ENCODE measurements at places on chromosomes 5 and 9.

GRCh38 chr9:83981126-83981871 is 694 bp downstream of the RMI1 start:
- no peak for DNase-seq

GRCh38 chr5:16502866-16503265 is 37.3 kb upstream of the ZNF622 start:
- DNase-seq = no peak

- no peak for DNase-seq
Observed at GRCh38 chr5:135553688-135554462, 18.1 kb upstream of the NEUROG1 start.

DNA sequence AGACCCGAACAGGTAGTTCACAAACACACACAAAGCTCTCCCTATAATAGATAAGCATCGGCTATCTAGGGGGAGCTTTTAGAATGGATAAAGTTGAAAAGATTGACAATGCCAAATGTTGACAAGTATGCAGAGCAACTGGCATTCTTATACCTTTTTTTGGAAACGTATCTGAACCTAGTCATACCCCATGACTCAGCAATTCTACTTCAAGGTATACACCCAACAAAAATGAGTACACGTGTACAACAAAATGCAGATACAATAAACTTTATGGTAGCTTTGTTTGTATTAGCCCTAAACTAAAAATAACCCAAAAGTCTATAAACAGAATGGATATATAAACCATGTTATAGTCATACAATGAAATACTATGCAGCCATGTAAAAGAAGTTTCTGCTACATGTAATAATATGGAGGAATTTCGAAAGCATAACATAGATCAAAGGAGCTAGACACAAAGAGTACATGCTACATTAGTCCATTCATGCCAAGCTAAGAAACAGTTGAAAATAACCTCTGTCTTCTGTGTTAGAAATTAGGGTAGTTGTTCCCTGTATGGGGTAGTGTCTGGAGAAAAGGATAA is 718.5 kb upstream of the ZNF608 start:
- no peak for DNase-seq

- DNase-seq = no peak
Observed at GRCh38 chr9:126526218-126527108, 87.3 kb upstream of the LMX1B start.

GRCh38 chr5:95619096-95619495 is 791 bp upstream of the GPR150 start:
- DNase-seq = no peak

GRCh38 chr9:136014924-136015633 is 53.9 kb upstream of the UBAC1 start:
- DNase-seq = no peak

- no peak for DNase-seq
Observed at GRCh38 chr9:89377411-89377810, 59.1 kb downstream of the SECISBP2 start.

GRCh38 chr5:8053270-8053669 is 184.3 kb downstream of the MTRR start:
- no peak for DNase-seq

- no peak for DNase-seq
Observed at GRCh38 chr9:93316726-93317494, 133.0 kb downstream of the WNK2 start.

DNA sequence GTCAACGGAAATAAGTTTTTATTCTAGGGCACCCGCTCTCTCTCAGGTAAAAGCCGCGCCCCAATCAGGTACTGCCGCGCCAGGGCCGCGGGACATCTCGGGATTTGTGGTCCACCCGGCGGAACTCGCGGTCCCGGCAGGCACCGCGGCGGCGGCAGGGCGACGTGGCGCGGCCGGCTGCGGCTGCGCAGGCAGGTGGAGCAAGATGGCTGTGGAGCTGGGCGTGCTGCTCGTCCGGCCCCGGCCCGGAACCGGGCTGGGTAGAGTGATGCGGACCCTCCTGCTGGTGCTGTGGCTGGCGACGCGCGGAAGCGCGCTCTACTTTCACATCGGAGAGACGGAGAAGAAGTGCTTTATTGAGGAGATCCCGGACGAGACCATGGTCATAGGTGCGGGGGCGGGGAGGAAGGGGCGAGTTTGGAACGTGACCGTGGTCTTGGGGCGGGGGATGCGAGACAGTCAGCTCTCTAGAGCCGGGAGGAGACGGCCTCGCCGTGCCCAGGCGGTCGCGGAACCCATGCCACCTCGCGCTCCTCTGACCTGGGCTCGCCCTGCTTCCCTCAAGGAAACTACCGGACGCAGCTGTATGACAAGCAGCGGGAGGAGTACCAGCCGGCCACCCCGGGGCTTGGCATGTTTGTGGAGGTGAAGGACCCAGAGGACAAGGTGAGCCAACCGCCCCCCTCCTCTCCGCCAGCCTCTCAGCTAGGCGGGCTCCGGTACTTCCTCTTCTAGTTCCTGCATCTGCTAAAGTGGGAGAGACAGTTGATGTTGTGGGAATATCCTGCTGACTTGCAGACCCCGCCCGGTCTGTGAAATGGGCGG is at the start of gene TMED9:
TMED9 (plus strand) TSS at position 194 of the 825 bp plus-strand sequence; CDS start at position 206, 12 bp downstream.
- peak; percentile 86 for DNase-seq

DNA sequence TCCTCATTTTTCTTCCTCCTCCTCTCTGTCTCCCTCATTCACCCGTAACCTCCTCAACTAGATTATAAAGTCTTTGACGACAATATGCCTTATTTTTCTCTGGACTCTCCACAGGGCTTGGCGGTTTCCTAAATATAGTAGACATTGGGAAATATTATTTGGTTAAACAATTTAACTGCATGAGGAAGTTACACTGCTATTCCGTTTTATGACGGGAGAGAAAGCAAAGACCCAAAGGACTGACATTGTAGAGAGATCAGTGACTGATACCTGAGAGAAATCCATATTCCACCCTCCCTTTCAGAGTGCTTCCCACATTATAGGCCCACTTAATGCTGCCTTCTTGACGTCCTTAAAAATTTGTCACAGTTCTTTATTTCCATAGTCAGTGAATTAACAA is 51.2 kb downstream of the GDA start:
- no peak for DNase-seq

DNA sequence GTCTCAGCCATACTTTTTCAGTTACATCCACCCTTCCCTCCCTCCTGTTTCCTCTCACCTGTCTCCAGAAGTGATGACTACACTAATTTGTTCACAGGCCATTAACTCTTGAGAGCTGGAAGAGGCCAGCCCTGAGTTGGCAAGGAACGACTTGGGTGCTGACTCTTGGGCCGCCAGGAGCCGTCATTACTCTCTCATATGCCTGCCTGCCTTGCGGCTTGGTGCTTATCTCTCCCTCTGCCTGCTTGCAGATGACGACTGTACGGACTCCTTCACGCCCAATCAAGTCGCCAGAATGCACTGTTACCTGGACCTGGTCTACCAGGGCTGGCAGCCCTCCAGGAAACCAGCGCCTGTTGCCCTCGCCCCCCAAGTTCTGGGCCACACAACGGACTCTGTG is 66.1 kb downstream of the PAPPA start:
- DNase-seq = no peak

- no peak for DNase-seq
Observed at GRCh38 chr9:133998915-133999595, 6.9 kb upstream of the VAV2 start.

DNA sequence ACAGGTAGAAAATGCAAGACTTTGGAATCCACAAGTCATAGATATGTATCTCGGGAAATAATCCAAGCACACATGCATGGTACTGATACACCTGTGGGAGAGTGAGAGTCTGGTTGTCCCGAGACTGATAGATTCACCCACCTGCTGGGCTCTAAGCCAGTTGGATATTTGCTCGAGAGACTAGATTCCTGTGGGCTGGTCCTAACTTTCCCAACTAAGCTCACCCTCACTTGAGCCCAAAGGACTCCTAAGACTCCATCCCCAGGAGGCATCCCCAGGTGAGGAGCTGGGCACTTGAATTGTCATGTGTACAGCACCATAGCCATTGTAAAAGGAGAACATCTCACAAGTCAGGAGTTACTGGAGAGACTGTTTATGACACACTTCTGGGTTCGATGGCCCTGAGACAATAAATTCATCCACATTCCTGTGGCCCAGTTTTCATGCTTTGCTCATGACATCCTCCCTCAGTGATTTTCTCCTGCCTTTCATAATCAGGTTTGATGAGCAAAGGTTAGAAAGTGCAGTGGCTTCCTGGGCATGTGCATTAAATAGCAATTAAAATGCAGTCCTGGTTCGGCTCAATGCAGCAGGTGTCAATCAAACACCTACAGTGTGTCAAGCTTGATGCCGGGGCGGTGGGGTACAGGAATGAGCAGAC is 18.1 kb downstream of the SLC1A1 start:
- DNase-seq = no peak

- no peak for DNase-seq
Observed at GRCh38 chr5:159220206-159220605, 10.9 kb upstream of the RNF145 start.

- no peak for DNase-seq
Observed at GRCh38 chr9:20023961-20024571, 235.2 kb upstream of the SLC24A2 start.

- no peak for DNase-seq
Observed at GRCh38 chr9:133333566-133333965, 2.4 kb downstream of the SURF6 start.

GRCh38 chr9:35397216-35397698 is 92.7 kb upstream of the RUSC2 start:
- no peak for DNase-seq

GRCh38 chr9:123421186-123421585 is 65.2 kb downstream of the CRB2 start:
- no peak for DNase-seq

GRCh38 chr5:50658246-50658645 is 8.2 kb upstream of the PARP8 start:
- DNase-seq = no peak

- DNase-seq = no peak
Observed at GRCh38 chr5:157828944-157829639, 29.9 kb downstream of the CLINT1 start.

DNA sequence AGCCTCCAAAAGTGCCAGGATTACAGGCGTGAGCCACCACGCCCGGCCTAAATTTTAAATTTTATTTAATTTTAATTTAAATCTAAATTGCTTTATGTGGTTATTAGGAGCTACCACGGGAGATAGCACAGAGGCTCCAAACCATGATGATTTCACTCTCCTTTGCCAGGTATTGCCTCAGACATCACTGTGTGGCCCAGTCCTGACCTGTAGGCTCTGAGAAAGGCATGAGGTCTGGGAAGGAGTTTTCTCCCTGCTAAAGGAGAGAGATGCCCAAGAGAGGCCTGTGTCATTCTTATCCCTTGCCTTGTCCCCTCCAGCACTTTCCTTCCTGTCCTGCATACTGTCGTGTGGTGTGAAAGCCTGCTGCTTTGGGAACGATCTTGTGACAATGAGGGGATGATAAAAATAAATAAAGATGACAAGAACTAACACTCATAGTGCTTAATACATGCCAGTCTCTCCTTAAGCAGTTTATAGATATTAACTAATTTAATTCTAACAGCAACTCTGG is 37.0 kb upstream of the BASP1 start:
- no peak for DNase-seq

DNA sequence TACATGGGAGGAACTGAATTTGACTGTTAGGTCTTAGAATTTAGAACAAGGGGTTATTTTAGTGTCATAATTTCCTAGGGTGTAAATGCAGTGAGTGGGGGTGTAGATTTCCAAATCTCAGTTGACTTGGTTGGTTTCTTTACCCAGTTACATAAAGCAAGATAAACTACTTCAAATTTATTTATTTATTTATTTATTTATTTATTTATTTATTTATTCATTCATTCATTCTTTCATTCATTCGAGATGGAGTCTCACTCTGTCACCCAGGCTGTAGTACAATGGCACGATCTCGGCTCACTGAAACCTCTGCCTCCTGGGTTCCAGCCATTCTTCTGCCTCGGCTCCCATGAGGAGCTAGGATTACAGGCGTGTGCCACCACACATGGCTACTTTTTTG is 200.4 kb downstream of the SLF1 start:
- no peak for DNase-seq

GRCh38 chr5:174145821-174146220 is 100.3 kb downstream of the NSG2 start:
- DNase-seq = no peak

Data from activated T-helper 9 cell treated with anti-CD3 and anti-CD28 coated beads, Interleukin-2, amount 50 U/mL, for 16 hours (primary cell).